Activated T-helper 9 cell treated with anti-CD3 and anti-CD28 coated beads, Interleukin-2, amount 50 U/mL, for 16 hours (primary cell): ENCODE measurements at places on chromosomes 13 and 19.

DNA sequence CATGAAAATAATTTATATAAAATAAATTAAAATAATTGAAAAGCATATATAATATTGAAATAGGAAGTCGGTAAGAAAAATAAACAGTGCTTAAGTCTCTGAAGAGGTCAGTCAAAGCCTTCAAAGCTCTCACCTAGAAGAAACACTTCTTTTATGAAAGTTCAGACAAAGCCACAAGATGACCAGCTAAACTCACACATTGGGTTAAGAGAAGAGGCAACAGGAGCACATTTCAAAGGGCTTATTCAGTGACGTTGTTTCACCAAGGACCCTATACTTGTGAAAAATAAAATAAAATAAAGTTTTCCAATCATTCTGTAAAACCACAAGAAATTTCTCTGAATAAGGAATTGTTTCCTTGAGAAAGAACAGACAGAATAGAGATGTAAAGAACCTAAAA is 2.5 kb upstream of the ITM2B start:
- no peak for DNase-seq

DNA sequence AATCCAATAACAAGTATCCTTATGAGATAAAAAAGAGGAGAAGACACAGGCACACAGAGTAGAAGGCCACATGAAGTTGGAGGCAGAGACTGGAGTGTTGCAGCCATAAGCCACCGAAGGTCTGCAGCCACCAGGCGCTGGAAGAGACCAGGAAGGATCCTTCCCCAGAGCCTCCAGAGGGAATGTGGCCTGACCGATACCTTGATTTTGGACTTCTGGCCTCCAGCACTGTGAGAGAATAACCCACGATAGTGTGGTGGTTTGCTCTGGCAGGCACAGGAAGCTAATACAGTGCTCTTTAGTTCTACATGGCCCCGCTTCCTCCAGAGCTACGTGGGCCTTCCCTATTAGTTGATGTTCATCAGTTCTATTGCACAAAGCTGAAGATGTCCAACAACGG is 15.3 kb upstream of the SULT2A1 start:
- no peak for DNase-seq

DNA sequence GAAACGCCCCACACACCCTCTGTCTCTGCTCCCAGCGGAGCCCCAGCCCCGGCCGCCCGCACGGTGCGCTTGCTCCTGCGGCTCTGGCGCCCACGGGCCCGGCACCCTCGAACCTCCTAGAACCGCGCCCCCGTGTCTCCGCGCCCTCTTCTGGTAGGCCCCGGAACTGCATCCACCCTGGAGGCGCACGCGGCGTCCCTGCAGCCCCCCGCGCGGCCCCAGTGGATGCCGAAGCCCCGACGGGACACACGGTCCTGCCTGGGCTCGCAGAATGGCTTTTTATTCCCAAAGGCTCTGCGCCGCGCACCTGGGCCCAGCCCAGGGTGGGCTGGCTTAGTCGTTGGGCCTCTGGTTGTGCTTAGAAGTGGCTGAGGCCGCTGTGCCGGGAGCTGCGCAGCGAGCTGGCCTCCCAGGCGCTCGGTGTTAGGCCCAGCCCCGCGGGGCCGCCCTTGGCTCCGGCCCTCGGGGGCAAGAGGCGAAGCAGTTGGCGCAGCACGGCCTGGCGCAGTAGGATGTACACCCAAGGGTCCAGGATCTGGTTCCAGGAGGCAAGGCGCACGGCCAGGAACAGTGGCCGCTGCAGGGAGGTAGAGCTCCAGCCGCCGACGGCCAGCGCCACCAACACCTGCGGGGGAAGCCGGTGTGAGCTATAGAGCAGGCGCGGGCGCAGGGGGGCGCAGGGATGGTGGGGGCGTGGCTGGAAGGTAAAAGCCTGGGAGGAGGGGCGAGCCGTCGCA is 2.8 kb downstream of the PTGER1 start:
- DNase-seq: peak; percentile 80

GRCh38 chr13:44024846-44025195 is 145.1 kb downstream of the LACC1 start:
- DNase-seq: no peak

- DNase-seq: no peak
Observed at GRCh38 chr13:46934749-46935148, 37.9 kb upstream of the HTR2A start.

DNA sequence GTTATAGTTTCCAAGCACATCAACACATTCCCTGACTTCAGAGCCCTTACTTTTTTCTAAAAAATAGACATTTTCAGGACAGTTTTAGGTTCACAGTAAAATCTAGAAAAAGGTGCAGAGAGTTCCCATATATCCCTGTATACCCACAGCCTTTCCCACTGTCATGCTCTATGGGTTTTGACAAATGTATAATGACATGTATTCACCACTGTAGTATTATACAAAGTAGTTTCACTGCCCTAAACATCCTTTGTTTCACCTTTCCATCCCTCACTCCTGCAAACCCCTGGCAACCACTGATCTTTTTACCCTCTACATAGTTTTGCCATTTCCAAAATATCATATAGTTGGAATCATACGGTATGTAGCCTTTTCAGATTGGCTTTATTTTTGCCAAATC is 15.6 kb downstream of the NAA16 start:
- no peak for DNase-seq

- no peak for DNase-seq
Observed at GRCh38 chr19:939922-940321, 14.1 kb downstream of the ARID3A start.

GRCh38 chr19:40768869-40769268 is 6.5 kb upstream of the MIA start:
- DNase-seq: no peak

DNA sequence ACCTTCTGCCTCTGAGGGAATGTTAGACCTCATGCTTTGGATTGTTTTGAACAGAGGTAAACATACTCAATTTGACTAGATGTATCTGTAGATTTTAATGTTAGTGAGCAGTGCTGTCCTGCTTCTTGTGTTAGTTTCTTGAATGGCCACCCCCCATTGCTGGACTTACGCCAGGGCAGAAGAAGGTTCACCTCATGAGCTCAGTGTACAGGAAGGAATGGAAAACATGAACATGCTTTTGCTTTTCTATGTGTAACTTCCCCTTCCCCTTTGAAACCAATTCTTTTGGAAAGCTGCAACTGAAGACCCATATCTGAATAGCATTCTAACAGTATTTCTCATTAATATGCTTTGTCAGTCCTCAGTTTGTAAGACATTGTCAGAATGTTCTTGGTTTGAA is 32.3 kb downstream of the WASF3 start:
- DNase-seq: no peak

GRCh38 chr13:36763126-36763722 is 55.8 kb upstream of the RFXAP start:
- DNase-seq: no peak

GRCh38 chr13:30907121-30907861 is 1.2 kb downstream of the MEDAG start:
- no peak for DNase-seq

DNA sequence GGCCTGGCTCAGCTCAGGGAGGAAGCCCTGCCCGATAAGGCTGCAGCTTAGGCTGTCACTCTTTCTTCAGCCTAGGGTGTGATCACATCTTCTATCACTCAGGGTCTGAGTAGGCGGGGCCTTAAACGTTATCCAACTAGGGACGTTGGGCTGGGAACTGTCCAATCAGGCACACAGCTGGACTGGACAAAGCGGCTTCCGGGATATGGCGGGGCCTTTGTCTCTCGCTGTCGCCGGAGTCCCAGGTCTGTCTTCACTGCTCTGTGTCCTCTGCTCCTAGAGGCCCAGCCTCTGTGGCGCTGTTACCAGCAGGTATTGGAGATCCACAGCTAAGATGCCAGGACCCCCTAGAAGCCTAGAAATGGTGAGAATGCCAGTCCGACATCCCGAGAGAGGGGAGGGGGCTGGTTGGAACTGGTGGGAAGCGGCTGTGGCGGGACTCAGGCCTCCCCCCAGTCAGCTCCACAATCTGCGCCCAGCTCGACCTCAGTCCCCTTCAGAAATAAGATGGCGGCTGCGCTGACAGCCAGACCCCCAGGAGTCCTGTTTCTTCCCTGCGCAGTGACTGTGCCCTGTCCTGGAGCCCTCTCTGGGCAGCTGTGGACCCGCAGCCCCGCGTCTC is at the start of gene ZNF254:
TSS of gene ZNF254 (plus strand) at position 214 of the 622 bp plus-strand sequence. CDS start at position 335, 121 bp downstream.
- peak; percentile 60 for DNase-seq

- DNase-seq: no peak
Observed at GRCh38 chr13:41613471-41613870, 156.1 kb downstream of the RGCC start.

GRCh38 chr19:38737281-38737865 is 6.9 kb downstream of the CAPN12 start:
- DNase-seq: no peak

DNA sequence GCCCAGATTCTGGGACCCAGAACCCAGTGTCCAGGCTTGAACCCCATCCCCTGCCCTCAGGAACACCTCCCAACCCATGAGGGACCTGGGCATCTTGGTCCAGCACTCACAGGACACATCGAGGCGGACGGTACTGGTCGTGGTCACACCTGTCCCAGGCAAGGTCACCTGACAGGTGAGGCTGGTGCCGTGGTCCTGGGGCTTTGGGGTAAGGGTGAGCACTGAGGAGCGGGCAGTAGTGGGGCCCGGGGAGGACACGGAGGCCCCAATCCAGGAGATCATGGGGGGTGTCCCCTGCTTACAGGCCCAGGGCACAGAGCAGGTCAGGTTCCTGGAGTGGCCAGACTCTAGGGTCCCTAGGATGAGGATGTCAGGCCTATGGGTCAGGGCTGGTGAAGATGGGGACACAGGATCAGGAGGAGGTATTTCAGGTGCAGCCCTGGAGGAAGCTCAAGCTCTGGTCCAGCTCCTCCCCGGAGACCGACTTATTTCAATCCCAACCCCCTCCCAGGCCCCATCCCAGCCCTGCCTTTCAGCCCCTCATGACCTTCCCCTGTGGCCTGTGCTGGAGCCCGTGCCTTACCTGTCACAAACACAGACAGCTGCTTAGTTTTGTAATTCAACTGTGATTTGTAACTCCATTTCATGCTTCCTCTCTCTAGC is 772 bp downstream of the SIGLEC8 start:
- DNase-seq: no peak

- peak; percentile 64 for DNase-seq
Observed at GRCh38 chr19:17235300-17235970, 9.4 kb downstream of the OCEL1 start.

DNA sequence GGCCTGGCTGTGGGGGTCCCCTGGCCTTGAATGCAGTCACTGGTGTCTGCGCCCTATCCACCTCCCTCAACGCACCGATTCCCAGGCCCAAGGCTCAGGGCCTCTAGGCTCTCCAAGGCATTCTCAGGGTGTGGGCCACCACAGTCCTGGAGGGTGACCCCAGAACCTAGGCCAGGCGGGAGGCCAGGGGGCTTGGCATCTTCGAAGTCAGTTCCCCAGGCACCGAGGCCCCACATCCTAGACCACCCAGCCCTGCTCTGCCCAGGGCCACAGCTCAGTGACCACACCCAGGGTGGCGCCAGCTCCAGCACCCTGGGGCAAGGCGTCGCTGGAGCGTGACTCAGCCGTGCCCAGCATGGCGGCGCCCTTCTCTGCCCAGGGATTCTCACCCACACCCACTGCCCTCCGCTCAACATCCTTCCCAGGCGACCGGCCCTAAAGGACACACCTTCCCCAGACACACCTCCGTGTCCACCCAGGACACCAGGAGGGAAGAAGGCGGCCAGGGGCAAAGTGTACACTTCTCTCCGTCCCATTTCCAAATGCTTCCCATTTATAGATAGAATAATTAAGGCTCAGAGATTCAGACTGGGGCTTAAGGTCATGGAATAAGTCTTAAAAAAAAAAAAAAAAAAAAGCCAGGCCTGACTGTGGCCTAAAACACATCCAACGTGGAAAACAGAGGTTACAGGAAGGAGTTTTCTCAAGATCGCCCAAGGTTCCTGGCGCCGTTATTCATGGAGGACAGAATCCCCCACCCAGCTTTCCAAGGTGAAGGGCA is 36.4 kb upstream of the NANOS3 start:
- no peak for DNase-seq

- no peak for DNase-seq
Observed at GRCh38 chr13:41956272-41956671, 4.6 kb downstream of the VWA8 start.

DNA sequence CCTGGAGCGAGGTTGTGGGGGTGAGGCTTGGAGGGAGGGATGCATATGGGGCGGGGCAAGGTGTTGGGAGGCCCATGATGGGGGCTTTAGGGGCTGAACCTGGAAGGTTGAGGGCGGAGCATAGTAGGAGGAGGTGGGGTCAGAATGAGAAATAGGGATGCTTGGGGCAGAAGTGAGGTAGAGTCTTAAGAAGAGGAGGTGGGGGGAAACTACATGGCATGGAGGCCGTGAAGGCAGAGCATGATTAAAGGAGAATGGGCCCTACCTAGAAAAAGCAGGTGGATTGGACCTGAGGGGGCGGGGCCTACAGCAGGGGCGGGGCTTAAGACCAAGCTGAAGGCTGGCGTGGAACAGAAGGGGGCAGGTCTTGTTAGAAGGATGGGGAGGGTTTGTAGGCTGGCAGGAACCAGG is 799 bp downstream of the NR1H2 start:
- no peak for DNase-seq

- DNase-seq: no peak
Observed at GRCh38 chr19:15639596-15639995, 1.1 kb upstream of the CYP4F3 start.

GRCh38 chr13:44796597-44797490 is 192.4 kb downstream of the NUFIP1 start:
- no peak for DNase-seq

DNA sequence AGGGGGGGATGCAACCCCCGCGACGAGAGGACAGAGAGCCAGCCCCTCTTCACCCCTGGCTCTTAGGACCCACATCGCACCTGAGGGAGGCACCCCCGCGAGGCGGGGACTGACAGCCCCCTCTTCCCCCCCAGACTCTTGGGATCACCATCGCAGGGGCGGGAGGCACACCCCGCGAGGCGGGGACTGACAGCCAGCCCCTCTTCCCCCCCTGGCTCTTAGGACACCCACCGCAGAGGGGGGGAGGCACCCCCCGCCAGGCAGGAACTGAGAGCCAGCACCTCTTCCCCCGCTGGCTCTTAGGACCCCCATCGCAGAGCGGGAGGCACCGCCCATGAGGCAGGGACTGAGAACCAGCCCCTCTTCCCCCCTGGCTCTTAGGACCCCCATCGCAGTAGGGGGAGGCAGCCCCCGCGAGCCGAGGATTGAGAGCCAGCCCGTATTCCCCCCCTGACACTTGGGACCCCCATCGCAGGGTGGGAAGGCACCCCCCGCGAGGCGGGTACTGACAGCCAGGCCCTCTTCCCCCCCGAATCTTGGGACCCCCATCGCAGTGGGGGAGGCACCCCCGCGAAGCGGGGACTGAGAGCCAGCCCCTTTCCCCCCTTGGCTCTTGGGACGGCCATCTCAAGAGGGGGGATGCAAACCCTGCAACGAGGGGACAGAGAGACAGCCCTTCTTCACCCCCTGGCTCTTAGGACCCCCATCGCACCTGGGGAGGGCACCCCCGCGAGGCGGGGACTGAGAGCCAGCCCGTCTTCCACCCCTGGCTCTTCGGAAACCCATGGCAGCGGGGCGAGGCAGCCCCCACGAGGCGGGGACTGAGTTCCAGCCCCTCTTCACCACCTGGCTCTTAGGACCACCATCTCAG is 2425.1 kb upstream of the PCDH20 start:
- DNase-seq: no peak
